Occipital lobe (tissue), 3 donors: ENCODE measurements at places on chromosomes 7 and 10.

DNA sequence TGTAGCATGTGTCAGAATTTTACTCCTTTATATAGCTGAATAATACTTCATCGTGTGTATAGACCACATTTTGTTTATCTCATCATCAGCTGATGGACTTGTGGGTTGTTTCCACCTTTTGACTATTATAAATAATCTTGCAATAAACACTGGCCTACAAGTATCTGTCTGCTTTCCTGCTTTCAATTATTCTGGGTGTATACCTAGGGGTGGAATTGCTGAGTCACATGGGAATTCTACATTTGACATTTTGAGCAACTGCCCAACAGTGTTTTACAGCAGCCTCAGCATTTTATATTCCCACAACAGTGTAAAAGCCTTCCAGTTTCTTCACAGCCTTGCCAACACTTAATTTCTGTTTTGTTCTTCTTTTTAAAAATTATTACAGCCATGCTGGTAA, 200.3 kb upstream of the PRSS1 start:
- DNase-seq, result no peak

DNA sequence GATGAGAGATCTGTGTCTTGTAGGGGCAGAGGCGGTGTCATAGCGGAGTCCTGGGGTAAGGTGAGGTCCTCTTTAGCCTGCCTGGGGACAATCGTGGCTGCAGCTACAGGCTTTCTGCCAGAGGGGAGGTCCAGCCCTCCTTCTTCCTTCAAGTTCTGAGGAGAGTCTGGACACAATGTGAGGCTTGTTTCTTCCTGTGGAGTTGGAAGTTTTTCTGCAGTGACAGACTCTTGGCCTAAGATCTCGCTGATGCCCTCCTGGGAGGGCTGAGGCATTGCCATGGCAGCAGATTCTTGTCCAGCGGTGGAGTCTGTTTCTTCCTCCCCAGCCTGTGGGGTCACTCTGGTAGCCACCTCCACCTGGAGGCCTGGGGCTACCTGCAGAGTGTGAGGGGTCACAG, 4.4 kb downstream of the NACAD start:
- no peak for DNase-seq

GRCh38 chr10:5297466-5297865, 67.3 kb upstream of the UCN3 start:
- DNase-seq, result no peak

GRCh38 chr10:100614429-100615095, 78.8 kb downstream of the HIF1AN start:
- no peak for DNase-seq

- no peak for DNase-seq
These were observed 3.3 kb downstream of the MUC3A start for GRCh38 chr7:100952641-100953040.
